ENCODE measurements at places on chromosomes 7 and 10.
A peak's percentile ranks its signal among the peaks of the same experiment; 100 is the strongest.

DNA sequence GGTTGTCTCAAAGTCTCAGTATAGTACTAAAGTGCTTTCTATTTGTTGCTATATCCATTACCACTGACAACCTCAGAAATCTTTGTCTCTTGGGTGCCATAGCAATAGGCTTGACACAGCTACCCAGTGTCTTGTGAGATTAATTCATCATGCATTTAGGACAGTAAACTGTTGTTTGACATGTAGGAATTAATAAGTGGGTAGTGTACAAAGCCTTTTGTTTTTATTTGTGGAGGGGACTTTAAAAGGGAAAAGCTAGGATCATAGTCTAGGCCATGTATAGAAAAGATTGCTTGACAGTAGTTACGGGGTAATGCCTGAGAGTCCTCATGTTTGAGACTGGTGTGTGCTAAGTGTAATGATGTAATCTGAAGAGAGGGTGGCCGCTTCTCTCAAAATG is 102.6 kb upstream of the AGR3 start:
- no peak for DNase-seq

DNA sequence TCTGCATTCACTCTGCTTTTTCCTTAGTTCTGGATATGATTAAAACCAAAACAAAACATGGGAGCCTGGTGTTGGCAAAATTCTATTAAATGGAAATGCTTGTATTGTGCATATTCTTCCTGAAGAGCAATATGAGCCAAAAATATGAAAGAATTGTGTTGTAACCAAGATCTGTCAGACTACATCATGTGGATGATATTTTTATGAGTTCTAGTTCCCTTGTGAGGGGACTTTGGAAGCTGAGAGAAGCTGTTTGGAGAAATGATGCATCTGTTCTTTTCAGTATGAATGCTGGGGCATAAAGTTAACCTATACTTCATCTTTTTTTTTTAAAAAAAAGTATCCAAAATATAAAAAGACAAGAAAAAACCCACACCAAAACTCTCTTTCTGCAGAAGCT is 782.7 kb downstream of the ANKRD7 start:
- no peak for DNase-seq

DNA sequence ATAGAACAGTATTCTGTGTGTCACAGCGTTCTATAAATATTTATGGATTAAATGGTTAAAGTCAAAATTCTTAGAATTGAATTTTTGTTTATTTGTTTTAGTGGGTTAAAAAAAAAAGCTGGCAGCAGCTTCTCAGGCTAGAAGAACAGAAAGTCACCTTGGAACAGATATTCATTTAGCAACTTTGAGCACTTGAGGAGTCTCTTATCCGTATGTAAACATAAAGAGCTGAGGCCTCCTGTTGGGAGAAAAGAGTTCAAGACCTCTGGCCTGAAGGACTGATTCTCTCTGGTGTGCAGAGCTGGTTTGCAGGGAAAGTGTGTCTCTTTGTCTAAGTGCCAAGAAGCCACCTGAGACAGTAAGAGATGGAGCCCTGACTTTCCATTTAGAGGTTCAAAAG is 109.9 kb downstream of the HERPUD2 start:
- DNase-seq: no peak

DNA sequence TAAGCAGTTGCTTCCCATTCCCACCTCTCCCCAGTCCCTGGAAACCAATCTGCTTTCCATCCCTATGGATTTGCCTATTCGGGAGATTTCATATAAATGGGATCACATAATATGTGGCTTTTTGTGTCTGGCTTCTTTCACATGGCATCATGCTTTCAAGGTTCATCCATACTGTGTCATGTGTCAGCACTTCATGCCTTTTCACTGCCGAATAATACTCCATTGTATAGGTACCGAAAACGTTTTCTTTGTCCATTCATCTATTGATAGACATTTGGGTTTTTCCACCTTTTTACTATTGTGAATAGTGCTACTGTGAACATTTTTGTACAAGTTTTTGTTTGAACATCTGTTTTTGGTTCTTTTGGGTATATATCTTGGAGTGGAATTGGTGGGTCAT is 12.5 kb downstream of the RBM20 start:
- DNase-seq: no peak

GRCh38 chr10:110354322-110354766 is 49.6 kb upstream of the SMNDC1 start:
- DNase-seq: peak; percentile 11

DNA sequence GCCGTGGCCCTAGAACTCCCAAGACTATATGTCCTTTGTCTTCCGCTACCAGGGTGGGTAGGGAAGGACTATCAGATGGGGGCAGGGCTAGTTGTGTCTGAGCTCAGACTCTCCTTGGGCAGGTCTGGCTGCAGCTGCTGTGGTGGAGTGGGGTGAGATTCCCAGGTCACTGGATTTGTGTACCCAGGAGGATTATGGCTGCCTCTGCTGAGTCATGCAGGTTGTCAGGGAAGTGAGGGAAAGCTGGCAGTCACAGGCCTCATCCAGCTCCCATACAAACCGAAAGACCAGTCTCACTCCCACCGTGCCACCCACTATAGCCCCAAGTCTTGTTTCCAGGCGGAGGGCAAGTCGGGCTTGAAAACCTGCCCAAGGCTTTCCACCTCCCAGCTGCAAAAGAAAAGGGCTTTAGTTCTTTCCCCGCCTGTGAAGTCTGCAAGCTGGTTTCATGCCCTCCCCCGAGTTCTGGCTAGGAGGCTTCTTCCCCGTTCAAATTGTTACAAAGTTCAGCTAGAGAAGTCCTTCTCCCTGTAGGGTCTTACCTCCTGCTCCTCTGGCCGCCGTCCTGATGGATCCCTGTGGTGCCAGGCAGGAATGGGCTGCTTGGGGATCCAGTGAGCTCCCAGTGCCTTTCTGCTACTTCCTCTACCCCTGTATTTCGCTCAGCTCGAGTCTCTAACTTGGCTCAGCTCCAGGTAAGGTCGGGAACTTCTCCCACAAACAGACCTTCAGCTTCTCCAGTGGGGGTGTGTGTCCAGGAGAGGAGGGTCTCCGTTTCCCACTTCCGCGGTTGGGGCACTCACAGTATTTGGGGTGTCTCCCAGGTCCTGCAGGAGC is 106.8 kb upstream of the FGL2 start:
- DNase-seq: no peak

- no peak for DNase-seq
Observed at GRCh38 chr7:91431601-91432000, 167.4 kb downstream of the FZD1 start.

- DNase-seq: no peak
Observed at GRCh38 chr7:444606-445005, 75.0 kb downstream of the PDGFA start.

- no peak for DNase-seq
Observed at GRCh38 chr7:977326-978048, 2.1 kb upstream of the COX19 start.

DNA sequence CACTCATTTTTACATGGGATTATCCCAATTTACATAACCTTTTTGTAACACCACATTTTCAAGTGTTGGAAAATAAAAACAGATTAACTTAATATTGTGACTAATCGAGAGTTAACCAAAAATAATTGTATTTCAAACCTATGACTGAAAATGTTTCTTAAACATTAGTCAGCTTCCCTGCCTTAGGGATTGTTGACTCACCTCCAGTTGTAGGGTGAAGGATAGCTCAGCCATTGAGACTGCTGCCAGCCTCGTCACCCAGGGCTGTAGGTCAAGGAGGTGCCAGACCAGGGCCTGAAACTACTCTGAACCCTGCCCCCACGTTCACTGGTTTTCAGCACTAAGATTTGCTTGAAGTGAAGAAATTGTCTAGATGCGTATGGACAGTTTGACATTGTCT is 351.2 kb downstream of the GFRA1 start:
- no peak for DNase-seq

DNA sequence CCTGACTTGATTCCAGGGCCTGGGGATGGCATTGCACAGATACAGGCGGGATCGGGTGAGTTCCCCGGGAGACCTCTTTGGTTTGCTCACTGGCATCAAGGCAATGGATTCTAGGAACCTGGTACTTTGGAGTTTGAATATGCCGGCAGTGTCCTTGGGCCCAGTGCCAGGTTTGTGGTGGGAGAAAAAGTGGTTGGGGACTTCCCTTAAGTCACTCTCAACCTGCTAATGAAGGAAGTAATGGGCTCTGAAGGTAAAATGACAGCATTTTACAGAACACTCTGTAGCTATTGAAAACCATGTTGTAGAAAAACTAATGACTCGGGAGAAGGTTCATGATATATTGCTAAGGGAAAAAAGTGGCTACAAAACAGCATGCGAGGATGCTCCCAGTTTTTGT is 129.9 kb downstream of the CFAP58 start:
- no peak for DNase-seq

- no peak for DNase-seq
Observed at GRCh38 chr7:43628431-43628830, 45.5 kb downstream of the STK17A start.

GRCh38 chr7:95141755-95142154 is 182.6 kb downstream of the PON1 start:
- DNase-seq: no peak

DNA sequence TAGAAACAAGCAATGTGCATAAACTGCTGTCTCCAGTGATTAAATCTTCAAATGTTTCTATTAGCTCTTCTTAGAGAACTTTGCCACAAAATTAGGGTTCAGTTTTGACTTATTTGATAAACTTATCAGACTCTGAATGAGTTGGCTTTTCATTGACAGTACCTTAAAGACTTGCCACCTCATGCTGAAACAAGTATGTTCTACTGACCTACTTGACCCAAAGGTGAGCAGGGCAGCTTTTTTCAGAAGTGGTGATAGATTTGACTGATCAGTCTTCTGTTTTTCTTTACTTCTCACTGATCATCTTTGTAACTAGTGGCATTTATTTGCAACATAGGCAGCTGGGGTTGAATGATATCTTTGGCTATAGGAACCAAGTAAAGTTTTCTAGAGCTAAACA is 7.8 kb downstream of the ZNF277 start:
- no peak for DNase-seq

GRCh38 chr10:50625649-50626132 is 1.9 kb upstream of the SGMS1 start:
- no peak for DNase-seq

GRCh38 chr10:480928-481552 is 208.4 kb downstream of the DIP2C start:
- DNase-seq: no peak

- no peak for DNase-seq
Observed at GRCh38 chr7:80136261-80137055, 1.8 kb downstream of the GNAI1 start.

DNA sequence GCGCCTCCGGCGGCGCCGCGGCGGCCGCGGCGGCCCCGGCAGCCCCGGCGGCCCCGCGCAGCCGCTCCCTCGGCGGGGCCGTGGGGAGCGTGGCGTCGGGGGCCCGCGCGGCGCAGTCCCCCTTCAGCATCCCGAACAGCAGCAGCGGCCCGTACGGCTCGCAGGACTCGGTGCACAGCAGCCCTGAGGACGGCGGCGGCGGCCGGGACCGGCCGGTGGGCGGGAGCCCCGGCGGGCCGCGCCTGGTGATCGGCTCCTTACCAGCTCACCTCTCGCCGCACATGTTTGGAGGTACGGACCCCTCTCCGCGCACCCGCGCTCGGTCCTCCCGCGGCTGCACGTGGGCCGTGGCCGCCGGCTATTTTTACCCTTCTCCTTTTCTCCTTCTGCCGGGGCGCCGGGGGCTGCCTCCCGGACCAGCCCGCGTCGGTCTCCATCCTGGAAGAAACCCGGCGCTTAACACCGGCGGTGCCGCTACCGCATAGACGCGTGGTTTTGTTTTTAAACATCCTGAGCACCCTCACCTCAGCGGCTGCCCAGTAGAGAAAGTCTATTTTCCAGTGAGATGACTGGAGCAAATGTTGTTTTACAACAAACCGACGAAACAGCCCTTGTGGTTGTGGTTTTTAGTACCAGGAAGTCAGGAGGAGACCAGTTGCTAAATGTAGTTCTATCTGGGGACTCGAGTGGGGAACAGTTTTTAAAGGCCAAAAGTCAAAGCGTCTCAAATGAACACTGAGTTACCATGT is 1.3 kb downstream of the ZNRF2 start:
- DNase-seq: no peak

- no peak for DNase-seq
Observed at GRCh38 chr7:6111041-6111440, 79.9 kb downstream of the ANKRD61 start.

DNA sequence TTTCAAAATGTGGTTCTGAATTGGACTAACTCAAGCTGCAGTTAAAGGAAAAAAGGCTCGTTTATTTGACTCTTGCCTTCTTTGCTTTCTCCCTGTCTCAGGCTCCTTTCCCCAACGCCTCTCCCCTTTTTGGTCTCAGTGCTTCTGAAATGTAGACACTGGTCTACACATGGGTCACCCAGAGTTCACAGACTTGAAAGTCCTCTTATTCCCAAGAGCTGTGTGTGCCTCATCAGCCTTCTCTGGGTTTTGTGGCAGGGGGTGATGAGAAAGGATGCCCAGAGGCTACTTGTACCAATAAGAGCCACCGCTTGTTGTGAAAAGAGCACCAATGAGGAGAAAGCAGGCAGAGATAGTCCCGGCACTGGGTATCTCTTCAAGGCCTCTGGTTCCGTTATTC is 125.7 kb downstream of the BICC1 start:
- no peak for DNase-seq

DNA sequence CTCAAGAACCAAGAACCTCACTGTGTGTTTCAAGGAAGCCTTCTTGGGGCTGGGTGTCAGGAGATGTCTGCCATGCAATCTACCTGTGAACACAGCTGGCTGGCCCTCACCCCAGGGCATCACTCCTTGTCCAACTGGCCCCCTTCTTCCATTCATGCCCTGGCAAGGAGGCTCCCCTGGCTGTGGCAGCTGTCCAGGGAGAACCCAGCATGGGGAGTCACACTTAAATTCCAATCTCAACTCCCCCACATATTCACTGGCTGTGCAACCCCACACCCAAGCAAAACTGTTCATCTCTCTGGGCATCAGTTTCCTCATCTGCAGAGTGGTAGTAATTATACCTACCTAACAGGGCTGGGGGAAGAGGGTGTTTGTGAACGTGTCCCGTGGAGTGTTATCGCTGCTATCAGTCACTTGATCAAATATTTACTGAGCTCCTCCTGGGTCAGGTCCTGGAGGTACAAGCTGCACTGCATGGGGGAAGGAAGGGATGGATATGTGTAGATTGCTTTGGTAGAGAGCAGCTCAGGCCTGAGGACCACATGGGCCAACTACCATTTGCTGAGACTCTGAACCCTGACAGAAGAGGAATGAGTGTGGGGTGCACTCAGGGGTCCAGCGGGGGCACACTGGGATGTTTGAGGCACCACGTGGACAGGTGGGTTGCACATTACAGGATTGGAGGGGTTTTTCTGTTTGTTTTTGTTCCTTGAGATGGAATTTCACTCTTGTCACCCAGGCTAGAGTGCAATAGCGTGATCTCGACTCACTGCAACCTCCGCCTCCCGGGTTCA is 2.1 kb upstream of the GPRIN2 start:
- no peak for DNase-seq

Measured in esophagus squamous epithelium (tissue), 5 donors.